GM04503 (cell line): ENCODE measurements at places on chromosomes 2 and 18.

GRCh38 chr18:46278481-46279465 lies 174.6 kb downstream of the HAUS1 start:
- no peak for DNase-seq

- DNase-seq = no peak
These were observed 124.8 kb downstream of the GALR1 start for GRCh38 chr18:77374446-77374805.

GRCh38 chr2:164890544-164890943 lies 48.9 kb upstream of the COBLL1 start:
- no peak for DNase-seq

DNA sequence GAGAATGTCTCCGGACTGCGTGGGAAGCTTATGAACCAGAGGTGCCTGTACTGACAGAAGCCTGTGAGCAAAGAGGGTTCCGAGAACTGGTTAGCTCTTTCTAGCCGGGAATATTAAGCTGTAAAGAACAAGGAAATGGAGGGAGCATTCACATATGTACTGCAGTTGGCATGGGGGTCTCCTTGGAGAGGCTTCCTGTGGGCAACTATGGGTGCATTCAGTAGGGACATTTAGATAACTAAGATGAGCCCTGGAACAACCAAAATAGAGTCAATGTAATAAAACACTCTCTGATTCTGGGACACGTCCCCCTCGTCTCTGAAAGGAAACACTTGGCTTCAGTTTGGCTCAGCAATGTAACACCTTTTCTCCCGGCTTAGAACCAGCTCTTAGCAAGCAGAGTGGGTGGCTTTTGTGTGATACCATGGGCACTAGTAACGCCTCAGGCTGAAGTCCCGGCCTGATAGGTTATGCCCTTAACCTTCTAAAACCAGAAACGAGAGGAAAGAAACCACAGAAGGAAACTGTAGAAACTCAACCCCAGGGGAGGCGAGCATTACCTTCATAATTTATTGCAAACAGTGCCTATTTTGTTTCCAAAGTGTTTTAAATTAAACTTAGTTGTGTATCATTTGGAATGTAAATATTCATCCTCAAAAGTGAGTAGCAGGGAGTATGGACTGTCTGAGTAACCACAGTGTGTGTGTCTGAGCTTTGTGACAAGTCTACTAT lies 48.8 kb upstream of the LPIN2 start:
- DNase-seq = no peak

GRCh38 chr2:20326163-20326780 lies 24.4 kb downstream of the PUM2 start:
- DNase-seq = no peak

DNA sequence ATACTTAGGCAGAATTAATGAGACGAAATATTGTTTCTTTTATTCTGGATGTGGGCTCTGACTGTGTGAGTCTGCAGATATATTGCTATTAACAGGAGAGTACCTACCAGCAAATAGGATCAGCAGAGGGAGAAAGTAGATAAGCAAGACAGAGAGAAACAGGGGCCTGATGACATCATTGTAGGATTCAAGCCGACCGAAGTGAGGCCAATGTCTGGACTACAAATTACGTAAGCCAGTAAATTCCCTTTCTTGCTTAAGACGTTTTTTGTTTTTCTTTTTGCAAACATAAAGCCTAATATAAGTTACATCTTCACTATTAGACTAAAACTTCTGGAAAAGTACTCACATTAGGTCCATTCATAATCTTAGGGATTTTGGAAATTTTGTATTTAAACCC lies 21.4 kb upstream of the PTPRM start:
- DNase-seq = no peak

DNA sequence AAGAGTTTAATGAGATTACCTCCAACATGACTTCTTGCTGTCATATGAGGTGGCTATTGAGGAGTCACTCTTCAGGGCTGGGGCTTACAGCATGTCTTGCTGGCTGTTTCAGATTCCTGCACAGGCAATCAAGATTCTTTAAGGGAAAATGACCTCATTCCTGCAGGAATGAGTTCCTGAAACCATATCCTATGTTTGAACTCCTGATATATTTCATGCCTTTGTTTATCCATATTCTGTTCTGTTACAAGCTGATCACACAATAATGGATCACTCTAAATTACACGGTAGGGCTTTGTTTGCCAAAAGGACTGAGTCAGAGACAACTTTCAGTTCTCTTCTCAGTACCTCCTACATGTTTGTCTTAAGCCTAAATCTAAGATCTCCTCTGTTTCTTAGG lies 879.8 kb upstream of the PIK3C3 start:
- DNase-seq = peak; percentile 53

DNA sequence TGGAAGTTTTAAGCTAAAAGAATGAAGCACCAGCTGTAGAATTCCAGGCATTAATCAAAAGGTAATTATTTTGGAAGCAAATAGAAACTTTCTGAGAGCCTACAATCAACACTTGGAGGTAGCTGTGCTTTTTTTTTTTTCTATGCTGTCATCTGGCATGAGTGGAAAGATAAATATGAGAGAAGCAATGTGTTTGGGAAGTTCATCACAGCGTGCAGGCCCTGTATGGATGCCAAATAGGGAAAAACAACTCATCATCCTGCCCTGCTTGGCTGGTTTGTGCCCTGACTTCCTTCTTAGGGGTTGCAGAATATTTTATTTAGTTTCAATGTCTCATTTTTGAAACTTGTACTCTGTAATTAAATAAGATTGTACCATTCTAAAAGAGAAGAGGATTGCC lies 437.4 kb downstream of the PIK3C3 start:
- no peak for DNase-seq

- DNase-seq = peak; percentile 28
These were observed 31.8 kb downstream of the TBC1D8 start for GRCh38 chr2:101119431-101119830.

DNA sequence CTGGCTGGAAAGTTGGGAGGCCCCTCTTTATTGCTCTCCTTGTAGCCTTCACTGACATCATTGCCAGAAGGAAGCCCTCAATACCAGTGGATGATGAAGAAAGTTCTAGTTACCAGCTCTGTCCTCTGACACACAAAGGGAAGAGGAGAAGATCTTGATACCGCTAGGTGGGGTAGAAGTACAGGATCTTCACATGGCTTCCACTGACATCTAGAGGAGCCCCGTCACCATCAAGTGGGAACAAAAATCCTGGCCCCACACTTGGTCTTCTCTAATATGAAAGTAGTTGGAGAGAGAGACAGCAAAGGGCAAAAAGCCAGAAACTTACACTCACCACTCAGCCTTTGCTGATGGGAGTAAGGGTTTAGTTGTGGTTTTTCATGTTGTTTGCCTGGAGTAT lies 12.4 kb downstream of the XIRP2 start:
- DNase-seq = no peak

- DNase-seq = peak; percentile 59
These were observed 1.3 kb downstream of the DUSP28 start for GRCh38 chr2:240561325-240561971.

DNA sequence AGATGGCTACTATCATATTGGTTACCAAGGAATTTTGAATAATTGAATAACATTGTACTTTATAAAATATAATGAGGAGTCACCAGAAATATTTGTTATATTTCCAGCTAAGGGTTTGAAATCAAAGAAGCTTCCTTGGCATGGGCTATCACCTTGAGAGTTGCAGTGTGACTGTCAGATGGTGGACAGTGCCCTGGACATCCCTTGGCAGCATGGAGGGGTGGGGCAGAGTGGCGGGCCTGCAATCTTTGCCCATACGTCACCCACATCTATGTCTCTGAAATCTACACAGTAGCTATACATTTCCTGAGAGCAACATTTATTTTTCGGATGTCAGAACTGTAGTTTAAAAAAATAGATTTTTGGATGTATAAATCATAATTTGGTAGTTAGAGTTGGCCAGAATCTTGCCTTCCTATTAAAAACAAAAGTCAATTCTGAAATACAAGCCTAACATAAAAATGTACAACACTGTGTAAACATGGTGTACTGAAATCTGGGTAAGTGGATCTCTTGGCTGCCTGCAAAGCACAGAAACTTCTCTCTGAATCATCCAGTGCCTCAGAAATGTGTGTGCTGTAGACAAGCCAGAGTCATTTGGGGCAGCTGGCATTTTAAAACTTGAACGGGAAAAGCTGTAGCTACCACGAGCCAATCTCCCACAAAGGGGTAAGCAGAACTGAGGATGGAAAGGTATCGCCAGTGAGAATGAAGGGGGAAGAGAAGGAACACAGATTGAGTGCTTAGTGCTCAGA lies 124.2 kb upstream of the ARHGAP28 start:
- no peak for DNase-seq

- DNase-seq = no peak
These were observed 125.1 kb downstream of the WDPCP start for GRCh38 chr2:63463142-63463541.

GRCh38 chr2:189164746-189165145 lies 14.8 kb downstream of the COL5A2 start:
- DNase-seq = no peak

- DNase-seq = no peak
These were observed 65.8 kb upstream of the TLK1 start for GRCh38 chr2:171226461-171226860.

DNA sequence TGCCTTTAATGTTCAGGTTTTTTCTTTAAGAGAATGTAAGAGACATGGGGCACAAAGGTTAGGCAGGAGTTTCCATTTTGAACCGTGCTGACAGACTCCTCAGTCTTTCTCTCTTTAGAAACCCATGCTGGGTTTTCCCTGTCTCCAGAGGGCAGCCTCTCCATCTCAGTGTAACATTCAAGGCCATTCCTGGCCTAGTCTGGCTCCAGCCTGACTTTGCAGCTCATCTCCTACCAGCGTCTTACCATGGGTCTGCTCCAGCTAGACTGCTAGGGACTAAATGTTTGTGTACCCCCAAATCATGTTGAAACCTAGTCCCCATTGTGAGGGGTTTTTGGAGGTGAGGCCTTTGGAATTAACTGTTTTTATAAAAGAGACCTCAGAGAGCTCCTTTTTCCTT lies 9.8 kb upstream of the CLIP4 start:
- DNase-seq = no peak

GRCh38 chr2:100245681-100246080 lies 76.6 kb downstream of the LONRF2 start:
- DNase-seq = no peak

DNA sequence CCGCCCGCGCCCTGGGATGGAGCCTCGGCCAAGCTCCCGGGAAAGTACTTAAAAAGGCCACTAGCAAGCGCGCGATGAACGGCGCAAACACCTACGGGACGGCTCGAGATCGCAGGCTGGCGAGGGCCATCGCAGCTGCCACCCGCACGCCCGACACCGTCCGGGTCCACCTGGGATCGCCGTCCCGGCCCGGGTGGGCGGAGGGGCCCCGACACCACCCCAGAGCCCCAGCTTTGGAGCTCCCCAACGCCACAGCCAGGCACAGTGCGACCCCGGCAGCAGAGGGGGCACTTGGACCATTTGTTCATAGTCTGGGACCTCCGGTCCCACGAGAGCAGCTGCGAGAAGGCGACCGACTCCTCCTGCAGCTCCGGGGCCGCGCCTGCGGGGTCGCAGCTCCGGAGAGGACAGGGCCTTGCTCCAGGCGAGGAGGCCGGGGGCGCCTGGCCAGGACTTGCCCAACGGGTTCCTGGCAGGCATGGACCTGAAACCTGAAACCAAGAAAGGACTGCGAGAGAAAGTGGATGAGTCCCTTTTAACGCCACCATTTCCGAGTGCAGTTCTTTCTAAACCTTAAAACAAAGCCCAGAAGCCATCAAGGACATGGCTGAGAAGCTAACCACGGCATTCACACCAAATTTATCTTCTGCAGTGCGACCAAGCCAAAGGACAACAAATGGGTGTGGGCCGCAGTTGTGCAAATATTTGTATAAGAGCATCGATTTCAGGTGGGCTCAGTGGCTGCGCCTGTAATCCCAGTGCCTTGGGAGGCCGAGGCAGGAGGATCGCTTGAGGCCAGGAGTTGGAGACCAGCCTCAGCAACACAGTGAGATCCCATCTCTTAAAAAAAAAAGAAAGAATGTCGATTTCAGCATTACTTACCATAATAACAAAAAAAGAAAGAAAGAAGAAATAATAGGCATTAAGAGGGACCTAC lies 54.0 kb upstream of the IMP4 start:
- DNase-seq = no peak

GRCh38 chr2:241837197-241837965 lies 21.3 kb downstream of the PDCD1 start:
- no peak for DNase-seq

GRCh38 chr2:223641082-223641481 lies 38.9 kb upstream of the SCG2 start:
- DNase-seq = no peak

- DNase-seq = no peak
These were observed 587.6 kb downstream of the DSC3 start for GRCh38 chr18:30454920-30455319.
